ENCODE measurements at places on chromosomes 5 and 9. TPM values are rescaled to one million over a fixed set of nuclear protein-coding genes. Genes with fewer than 3 reads are reported as not detected.

ADCY2 gene
- total RNA-seq: 3.8 TPM

PCDHA1 gene
- total RNA-seq: not detected

GABBR2 gene
- not detected for total RNA-seq

CENPH gene
- total RNA-seq: 2.9 TPM

GLT6D1 gene
- not detected for total RNA-seq

DNA sequence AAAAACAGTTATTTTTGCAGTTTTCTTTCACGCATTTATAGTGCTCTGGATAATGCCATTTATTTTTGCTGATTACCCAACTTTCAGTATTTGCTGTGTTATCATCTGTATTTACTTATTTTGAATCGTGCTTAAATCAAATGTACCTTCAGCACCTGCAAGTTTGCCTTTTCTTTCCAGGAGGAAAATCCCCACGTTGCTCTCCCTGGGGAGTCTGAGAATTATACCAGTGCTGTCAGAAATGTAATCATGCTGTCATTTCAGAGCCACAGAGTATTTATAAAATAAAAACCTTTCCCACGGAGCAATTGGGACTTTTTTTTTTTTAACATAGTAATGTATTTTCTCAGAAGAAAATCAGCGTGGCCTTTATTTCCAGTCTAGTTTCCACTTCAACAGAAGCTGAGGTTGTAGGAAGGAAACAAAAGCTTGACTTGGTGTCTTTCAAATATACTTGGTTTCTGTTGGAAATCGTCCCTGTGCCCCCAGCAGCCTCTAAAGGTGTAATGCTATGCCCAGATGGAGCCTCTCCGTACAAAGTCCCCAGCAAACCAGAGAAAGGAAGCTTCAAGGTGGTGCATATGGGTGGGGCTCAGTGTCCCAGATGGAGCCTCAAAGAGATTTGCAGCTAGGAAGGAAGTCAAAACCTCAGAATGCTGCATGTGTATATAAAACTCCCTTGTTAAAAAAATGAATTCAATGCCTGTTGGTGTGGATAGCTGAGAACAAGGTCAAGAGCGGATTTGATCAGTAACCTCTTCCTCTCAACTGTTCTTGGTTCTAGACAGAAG is 2.1 kb downstream of the GPR150 start:
- DNase-seq: no peak

DNA sequence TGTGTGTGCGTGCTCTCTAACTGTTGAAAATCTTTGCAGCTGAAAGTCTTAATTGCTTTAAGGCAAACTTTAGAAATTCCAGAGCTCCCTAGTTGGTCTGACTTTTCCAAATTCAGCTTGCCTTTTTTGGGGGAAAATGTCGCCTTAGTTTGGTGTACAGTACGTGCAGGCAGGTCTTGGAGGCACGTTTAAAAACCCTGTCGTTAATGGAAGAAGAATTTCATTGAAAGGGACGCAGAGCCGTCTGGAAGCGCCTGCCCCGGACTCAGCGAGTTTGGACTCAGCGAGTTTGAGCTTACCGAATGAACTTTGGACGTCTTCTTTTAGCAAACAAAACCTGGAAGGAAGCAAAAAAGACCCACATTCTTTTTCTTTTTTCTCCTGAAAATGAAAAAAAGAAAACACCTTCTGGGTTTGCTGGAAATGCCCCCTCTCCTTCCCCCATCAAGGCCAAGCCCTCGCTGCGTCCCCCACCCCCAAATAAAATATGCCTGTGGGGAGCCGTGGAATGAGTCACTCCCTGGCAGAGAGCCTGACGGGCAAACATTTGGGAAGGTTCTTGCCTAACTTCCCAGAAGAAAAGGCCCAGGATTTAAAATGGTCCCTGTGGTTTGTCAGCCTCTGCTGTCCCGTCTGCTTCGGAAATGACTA is 1.5 kb downstream of the NEK6 start:
- DNase-seq: peak; percentile 86

- no peak for DNase-seq
Observed at GRCh38 chr5:39422036-39422606, 2.7 kb downstream of the DAB2 start.

- no peak for DNase-seq
Observed at GRCh38 chr5:139275956-139276355, 17.6 kb upstream of the MATR3 start.

DNA sequence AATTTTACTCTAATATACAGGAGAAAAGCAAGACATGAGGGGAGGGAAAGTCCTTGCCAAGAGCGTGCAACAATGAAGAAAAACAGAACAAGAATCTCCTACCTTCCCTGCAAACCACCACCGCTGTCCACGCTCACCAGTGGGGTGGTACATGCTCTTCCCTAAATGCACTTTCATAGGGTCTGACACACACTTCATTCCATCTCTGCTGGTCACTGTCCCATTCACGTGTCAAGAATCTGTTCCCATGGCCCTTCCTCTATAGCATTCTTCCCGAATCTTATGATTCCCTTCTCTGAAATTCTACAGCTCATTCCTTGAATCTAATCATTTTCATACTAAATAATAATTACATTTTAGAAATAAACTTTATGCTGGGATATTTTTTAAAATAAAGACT is 11.4 kb upstream of the DNAH5 start:
- no peak for DNase-seq

DNA sequence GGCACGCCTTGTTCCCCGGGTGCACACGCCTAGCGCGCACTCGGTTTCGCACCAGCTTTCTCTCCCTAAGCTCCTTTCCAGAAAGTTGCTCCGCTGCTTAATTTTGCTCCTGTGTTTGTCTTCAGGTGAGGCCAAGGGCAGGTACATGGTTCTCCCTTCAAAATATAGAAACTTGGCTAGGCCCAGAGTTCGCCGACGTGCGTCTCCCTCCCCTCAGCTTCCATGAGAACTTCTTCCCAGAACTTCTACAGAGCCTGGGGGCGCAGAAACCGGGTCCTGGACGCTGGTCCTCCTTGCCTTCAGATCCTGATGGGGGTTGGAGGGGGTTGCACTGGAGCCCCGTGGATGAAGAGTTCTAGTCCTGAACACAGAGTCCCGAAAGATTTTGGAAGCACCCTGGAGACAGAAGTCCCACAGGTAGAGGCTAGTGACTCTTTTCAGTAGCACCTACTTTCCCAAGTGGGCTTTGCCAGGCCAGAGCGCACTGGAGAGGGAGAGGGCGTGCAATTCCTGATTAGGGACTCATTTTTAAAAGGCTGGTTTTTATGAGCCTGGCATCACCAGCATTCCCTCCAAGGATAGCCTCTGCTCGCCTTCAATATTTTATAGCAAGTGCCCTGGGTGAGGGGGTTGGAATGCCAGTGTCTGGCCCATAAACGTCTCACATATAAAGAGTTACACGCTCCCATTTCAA is 128.4 kb downstream of the TMEM174 start:
- DNase-seq: no peak

GRCh38 chr5:100731768-100732167 is 171.3 kb downstream of the ST8SIA4 start:
- DNase-seq: no peak

GRCh38 chr9:19701991-19702390 is 86.8 kb downstream of the SLC24A2 start:
- DNase-seq: no peak

GRCh38 chr9:120839146-120839545 is 3.6 kb downstream of the PSMD5 start:
- DNase-seq: no peak

- DNase-seq: no peak
Observed at GRCh38 chr5:6592601-6593000, 40.2 kb downstream of the NSUN2 start.

DNA sequence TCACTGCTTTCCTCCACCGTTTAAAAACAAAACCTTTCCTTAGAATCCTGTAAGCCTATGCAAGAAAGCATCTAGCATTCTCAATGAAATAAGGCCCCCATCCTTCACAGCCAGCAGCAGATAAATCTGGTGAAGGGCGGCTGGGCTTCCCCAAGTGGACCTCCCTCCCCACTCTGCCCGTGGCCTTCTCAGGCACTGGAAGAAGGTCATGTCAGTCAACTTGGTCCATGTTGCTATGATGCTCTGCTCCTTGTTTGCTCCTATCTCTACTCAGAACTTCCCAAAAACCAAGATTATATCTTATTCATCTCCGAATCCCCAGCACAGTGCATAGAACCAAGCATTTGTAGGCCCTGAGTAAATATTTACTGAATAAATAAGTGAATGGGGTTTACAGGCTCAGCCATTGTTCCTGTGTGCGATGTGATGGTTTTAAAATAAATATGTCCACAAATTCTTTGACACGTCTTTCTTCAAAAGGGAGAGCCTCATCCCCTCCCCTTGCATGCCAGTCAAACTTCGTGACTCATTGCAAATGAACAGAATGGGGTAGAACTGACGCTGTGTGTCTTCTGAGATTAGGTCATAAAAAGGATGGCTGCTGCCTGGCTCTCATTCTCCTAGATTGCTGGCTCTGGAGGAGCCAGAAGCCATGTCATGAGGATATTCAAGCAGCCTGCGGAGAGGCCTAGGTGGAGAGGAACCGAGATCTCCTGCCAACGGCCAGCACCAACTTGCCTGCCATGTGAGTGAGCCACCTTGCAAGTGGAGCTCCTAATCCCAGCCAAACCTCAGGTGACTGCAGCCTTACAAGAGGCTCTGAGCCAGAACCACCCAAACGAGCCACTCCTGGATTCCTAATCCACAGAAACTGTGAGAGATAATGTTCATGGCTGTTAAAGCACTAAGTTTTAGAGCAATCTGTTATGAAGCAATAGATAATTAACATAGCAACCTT is 70.5 kb downstream of the MED27 start:
- no peak for DNase-seq

DNA sequence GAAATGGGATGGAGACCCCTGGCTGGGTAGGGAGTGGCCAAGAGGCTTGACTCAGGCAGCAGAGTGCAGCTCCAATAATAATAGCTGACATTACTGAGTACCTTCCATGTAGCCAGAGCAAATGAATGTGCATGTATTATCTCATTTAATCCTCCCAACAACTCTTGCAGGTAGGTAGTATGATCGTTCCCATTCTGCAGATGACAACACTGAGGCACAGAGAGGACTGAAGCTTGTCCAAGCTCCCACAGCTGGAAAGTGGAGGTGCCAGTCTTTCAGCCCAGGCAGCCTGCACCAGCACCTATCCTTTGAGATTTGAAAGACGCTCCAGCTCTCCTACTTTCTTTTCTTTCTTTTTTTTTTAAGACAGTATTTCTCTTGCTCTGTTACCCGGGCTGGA is 87.6 kb downstream of the PCDH1 start:
- DNase-seq: no peak

- DNase-seq: no peak
Observed at GRCh38 chr5:136114414-136115125, 18.1 kb upstream of the SMAD5 start.

DNA sequence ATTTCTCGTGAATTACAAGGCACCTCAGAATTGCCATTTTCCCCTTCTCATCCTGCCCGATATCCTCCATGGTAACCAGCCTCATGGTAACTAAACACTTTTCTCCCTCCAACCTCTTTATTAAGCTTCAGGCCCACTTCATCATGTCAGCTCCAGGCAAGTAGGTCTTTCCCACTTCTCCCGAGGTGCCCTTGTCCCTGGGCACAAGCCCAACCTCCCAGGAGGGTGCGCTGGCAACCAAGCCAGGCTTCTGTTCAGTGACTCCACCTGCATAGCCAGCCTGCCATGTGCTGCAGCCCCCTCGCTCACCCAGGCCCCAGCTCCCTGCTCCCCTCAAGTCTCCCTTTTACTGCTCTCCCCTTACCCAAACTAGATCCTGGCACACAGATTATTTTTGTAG is 47.4 kb upstream of the AFAP1L1 start:
- no peak for DNase-seq

GRCh38 chr9:38035873-38036272 is 33.2 kb downstream of the SHB start:
- DNase-seq: no peak

- DNase-seq: no peak
Observed at GRCh38 chr9:128022886-128023285, 42.1 kb upstream of the EEIG1 start.

- DNase-seq: peak; percentile 52
Observed at GRCh38 chr9:131467214-131467935, 35.3 kb upstream of the POMT1 start.

DNA sequence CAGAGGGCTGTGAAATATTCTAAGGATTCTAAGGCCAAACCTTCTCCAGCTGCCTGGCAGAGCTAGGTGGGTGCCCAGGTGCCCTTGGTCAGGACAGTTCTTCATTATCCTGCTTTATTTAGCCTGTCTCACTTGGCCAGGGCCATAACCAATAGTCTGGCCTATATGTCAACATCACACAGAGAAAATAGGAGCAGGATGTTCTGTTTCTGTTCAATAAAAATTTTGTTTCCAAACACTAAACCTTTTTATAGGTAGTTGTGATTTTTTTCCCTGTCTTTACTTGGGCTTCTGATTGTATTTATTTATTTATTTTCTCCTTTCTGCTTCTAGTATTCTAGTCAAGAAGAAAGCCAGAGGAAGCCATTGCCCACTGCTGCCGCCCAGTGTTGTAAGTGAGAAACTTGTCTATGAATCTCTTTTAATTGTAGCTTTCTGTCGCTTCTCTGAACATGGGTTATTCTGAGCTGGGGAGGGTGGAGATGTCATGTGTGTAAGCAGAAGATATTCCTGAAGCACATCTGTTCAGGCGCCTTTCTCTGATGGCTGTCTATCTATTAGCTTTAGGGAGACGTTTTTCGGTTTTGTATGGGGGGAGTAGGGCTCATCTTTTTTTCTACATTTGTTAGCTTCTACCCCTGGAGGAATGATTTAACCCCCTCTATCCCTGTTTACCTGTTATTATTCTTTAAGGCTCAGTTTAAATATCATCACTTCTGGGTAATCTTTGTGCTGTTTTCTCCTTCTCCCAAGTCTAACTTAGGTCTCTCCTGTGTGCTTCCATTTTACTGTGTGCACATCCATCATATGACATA is 97.1 kb downstream of the UNC13B start:
- DNase-seq: peak; percentile 46

DNA sequence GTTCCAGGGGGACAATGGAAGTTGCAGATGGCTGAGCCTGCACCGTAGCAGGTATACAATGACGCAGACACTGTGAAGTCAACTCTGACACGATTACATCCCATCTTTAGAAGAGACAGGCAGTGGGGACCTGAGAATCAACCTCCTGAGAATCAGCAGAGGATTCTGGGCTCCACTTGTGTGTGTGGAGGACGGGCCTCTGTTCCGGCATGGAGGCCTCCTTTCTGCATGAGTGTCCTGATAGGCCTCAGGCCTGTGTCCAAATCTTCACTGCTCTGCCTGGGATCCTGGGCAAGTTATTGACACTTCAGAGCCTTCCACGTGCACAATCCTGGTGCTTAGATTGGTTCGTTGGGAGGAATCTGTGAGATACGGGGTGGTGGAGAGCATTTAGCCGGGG is 151.2 kb upstream of the COL5A1 start:
- no peak for DNase-seq

GRCh38 chr5:116626945-116627679 is 52.5 kb upstream of the SEMA6A start:
- DNase-seq: no peak

- DNase-seq: no peak
Observed at GRCh38 chr9:114603248-114603647, 7.8 kb upstream of the TMEM268 start.

GRCh38 chr5:147949711-147950573 is 43.6 kb upstream of the C5orf46 start:
- no peak for DNase-seq
